Progenitor cell of endocrine pancreas (in vitro differentiated cells): ENCODE measurements at places on chromosomes 4 and X.

GRCh38 chrX:13825178-13825762 lies 8.4 kb upstream of the GPM6B start:
- no peak for DNase-seq

DNA sequence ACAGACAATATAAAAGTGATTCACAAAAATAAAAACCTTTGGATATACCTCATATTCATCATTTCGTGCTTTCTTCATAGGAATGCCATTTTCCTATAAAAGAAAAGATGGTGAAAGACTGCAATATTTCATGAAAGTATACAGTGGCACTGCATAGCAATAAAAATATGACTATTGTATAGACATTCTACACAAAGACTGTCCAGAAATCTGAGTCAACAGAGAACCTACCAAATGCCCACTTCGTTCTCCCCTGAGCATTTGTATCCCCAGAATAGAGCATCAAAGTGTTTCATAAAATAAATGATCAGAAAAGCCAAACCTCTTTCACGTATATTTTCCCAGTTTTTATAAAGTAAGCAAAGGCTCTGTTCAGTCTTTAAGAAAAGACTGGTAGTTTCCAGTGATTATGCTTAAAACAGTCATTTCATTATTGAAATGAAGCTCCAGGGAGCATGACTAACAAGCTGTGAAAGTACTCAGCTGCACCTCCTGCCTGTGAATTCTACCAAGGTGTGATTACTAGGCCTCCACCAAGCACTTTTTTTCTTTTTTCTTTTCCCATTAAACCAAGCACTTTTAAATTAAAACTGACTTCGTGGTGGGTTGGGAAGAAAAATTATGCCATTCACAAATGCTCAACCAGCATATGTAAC lies 20.2 kb downstream of the PPA2 start:
- DNase-seq = no peak

- no peak for DNase-seq
Observed at GRCh38 chr4:26284536-26284935, 36.3 kb upstream of the RBPJ start.

DNA sequence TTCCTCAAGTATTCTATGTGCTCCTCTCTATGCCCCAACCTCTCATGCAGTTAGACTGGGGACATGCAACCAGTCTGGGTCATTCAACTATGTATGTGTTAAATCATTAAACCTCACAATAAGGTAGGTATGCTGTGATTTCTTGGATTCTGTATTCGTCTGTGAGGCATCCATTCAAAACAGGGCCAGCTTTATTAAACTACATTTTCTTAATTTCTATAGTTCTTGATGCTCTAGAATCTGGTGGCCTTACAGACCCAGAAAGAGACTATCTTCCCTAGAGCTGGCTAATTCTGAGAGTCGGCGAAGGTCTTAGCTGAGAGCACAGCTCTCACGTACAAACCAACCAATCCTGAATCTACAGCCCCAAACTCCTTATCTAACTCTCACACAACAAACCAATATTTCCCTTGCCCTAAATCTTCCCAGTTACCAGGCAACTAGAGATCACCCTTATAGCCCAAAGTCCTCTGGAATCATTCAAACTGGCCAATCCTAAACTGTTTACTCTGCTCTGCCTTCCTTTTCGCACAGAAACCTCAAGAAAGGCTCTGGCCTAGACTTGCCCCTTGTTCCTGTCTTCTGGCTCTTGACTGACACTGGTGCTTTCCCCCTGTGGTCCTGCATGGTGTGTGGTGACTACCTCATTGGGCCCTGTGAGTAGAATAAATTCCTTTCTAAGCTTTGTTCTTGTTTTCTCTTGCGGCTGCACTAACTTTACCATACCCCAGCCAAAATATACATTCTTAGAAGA lies 203.5 kb upstream of the TET2 start:
- no peak for DNase-seq

DNA sequence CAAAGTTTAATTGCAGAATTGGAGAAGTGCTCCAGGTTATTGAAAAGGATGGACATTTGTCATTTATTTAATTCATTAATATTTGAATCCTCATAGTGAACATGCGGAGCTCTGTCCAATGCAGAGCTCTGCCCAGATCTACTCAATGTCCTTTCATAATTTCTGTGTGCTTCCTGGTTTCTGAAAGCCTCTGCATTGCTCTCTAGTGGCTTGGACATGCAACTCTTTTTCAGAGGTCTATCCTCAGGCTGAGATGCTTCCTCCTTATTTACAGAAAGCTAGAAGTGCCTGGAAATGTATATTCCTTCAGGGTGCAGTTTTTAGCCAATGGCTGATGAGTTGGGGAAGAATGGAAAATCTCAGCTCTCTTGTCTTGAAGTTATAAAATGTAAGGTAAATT lies 786.1 kb upstream of the AADAT start:
- no peak for DNase-seq
